ENCODE measurements at places on chromosomes 4 and X.
A peak's percentile ranks its signal among the peaks of the same experiment; 100 is the strongest.

DNA sequence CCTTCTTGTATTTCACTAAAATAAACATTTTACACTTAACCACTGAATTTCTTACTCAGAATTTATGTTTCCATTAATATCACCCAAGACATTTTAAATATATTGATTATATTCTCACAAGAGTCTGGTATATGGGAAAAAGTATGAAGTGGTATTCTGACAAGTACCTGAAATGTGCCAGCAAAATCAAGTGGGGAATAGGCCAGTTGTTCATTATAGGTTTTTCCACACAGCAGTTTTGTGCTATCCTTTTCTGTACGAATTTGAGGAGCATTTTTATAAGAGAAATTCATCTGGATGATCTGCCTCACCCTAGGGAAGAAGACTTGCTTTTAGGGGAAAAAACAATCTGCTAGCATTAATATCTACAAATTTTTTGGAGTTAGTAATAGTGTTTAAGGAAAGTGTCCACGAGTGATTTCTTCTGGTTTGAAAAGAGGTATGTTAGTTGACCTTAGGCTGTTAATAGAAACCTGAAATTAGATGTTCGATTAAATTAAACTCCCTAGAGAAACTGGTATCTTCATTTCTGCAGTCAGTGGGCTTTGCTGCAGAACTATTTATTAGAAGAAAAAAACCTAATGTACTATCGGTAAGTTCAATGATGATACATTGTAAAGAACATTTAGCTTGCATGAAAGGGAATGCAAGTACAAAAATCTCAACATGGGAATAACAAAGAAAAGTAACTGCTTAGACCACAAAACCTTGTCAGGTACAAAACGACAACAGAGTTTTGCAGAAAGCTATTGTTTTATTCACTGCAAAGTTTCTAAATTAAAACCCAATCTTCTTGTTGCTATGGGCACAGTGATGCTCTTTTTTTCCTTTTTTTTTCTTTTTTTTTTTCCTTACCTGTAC is 1.8 kb downstream of the KLF3 start:
- DNase-seq = no peak

- DNase-seq = no peak
Observed at GRCh38 chr4:186297013-186297645, 31.1 kb downstream of the F11 start.

- no peak for DNase-seq
Observed at GRCh38 chrX:37652589-37653231, 32.9 kb upstream of the XK start.

DNA sequence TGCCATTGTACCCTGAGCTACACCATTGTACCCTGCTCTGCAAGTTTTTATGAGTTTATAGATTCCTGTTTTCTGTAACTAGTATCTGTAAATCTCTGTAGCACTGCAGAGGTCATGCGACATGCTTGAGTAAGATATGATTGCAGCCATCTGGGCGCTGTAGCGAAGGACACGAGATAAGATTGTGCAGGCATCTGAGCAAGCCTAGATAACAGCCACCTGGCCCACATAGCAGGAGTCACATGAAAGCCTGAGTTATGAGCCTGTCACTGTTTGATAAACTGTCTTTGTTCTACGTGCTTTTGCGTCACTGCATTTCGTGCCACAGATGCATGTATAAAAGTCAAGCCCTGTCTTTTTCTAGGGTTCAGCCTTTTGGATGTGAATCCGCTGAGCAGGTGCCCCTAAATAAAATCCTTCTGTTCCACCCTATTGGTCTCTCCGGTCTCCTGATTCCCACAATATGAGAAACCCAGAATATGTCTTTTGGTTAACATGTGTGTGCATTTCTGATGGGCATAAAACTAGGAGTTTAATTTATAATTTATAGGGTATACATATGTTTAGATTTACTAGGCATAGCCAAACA is 327.6 kb upstream of the MAOA start:
- DNase-seq = no peak

GRCh38 chrX:40006106-40007017 is 91.4 kb downstream of the BCOR start:
- DNase-seq = peak; percentile 57

DNA sequence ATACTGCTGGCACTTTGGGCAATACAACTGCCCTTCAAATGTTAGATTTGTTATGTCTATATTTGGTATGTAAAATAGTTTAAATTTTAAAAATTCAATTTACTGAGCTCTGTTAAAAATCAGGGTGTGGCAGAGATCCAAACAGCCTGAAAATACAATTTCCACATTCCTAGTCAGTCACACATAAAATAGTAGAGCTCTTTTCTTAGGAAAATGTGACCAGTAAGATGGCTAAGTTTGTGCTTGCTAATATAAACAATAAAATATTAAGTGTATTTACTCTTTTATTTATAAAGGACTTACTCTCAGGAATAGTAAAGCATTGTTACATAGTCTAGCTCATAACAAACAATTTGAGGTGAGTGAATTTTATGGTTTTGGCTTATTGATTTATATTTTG is 200.2 kb downstream of the DKK2 start:
- no peak for DNase-seq

DNA sequence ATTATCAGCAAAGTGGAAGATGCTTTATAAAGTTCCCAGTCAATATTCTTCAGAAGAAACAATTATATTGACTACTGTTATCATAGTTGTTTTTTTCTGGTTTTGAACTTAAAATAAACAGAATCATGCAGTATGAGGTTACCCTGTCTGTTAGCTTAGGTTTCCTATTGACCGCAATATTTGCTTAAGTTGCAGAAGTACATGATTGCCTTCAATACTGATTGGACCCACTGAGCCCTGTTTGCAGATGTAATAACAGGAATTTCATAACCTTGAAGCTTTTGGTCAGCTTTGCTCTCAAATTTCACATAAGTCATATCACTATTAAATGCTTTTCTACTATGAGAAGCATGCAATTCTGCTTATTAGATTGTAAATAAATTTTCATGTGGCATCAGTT is 229.1 kb upstream of the FSTL5 start:
- no peak for DNase-seq

- DNase-seq = no peak
Observed at GRCh38 chrX:40343319-40343718, 237.5 kb upstream of the ATP6AP2 start.

- no peak for DNase-seq
Observed at GRCh38 chrX:140672840-140673731, 36.5 kb upstream of the LINC00632 start.

DNA sequence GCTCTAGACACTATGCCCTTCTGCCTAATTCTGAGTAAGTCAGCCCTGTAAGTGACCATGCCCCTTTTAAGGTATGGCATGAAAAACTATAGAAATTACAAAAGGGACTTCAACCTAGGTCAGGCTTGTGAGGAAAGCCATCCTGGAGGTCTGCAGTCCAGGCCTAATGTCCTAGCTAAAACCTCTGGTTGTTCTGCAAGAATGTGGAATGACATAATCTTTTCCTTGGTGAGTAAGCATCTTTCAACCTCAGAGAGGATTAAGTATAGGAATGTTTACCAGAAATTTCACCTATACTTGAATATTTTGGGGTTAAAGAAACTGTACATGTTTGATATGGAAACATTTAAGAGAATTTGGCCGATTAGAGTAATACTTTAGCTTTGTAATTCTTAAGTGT is 23.8 kb upstream of the HPSE start:
- no peak for DNase-seq

DNA sequence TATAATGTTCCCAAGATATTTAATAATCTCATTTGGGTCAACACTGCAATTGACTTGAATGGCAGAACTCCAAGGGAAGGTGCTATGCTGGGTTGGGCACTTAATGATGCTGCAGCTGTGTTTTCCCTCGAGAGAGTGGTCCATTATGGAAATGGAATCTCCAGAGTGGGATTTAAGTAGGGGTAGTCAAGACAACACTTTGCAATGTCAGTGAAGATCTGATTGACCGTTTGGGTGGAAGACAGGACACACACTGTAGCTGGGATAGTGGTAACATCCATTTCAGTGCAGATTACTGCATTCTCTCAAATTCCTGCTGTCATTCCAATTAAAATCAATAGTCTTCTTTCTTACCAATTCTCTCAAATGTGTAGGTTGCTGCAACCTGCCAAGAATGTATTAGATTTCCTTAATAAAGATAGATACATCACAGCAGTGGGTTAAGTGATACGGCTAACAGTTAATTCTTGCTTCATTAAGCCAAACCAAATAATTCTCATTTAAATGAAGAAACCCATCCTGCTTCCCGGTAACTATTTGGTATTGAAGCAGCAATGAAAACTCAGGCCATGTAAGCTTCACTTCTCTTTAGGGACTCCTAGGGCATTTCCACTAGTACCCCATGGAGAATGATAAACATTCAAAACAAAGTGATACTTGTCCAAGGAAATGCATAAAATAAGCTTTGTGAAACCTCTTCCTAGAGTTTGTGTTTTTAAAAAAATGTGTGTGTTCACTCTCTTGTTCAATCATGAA is 40.5 kb upstream of the RASGEF1B start:
- DNase-seq = no peak

DNA sequence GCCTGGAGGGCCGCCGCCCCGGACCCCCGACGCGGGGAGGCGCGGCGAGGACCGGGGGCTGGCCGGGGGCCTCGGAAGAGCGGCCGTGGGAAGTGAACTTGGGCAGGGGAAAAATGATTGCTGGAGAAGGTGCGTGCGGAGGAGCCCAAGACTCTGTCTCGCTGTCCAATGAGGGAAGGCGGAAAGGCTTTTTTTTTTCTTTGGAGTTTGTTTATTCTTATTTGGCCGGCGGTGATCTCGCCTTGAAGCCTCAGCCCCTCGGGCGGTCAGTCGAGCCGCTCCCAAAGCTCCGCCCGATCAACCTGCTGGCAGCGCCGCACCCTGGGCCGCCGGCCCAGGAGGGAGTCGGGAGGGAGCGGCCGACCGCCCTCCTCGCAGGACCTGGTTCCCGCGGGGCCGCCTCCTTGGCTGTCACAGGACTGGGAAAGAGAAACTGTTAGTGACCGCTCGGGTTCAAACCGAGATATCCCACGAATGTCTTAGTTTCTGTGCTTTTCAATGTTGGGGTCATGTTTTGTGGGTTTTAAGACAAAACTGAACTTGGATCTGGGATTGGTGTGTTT is 2.5 kb downstream of the CPEB2 start:
- DNase-seq = peak; percentile 50

- peak; percentile 49 for DNase-seq
Observed at GRCh38 chrX:19382555-19383145, 38.9 kb downstream of the PDHA1 start.

GRCh38 chr4:25096981-25097443 is 63.2 kb downstream of the SEPSECS start:
- DNase-seq = no peak

DNA sequence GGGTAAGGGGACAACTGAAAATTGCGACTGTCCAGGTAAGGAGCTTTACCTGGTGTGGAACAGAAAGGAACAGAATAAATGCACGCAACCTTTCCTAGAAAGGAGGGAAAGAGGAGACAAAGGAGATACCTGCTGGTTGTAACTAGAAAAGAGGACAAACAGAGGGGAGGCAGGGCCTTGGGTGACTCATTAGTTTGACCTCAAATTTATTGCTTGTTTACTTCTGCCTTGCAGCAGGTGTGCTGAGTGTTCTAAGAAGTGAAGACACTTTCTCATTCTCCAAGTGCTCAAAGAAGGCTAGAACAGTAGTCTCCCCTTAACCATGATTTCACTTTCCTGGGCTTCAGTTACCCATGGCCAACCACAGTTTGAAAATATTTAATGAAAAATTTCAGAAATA is 123.1 kb upstream of the BOD1L1 start:
- no peak for DNase-seq

GRCh38 chr4:8893624-8894423 is 22.2 kb upstream of the HMX1 start:
- no peak for DNase-seq

Data from stimulated activated CD4-positive, alpha-beta T cell treated with anti-CD3 and anti-CD28 coated beads, Interleukin-2, amount 100 ng/mL, for 24 hours (primary cell).